ENCODE measurements at places on chromosomes 7 and 10.

- DNase-seq: no peak
Observed at GRCh38 chr10:4437791-4438190, 388.2 kb upstream of the AKR1E2 start.

GRCh38 chr10:688312-689120 is 952 bp downstream of the DIP2C start:
- DNase-seq: no peak

DNA sequence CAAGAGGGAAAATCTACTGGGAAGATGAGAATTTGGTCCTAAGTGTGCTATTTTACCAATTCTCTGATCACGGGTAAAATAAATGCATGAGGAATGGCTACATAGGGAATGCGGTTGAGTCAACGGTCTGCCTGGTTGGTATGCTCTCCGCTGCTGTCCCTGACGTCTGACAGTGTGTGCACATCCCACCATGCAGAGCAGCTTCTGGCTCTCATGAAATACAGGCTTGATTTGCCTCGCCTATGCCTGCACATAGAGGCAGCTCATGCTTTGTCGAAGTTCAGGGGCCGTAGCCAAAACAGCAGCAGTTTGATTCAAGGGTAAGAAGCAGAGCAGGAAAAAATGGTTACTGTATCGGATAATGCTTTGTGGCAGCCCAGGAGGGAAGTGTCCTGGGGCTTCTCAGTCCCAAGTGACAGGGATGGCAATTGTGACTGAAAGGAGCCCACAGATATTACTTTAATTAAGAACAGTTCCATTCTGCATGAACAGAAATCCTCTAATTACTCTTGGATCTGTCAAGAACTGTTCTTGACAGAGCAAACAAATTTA is 268.4 kb upstream of the SLC26A5 start:
- DNase-seq: no peak

- no peak for DNase-seq
Observed at GRCh38 chr7:35908331-35909216, 107.7 kb downstream of the SEPTIN7 start.

DNA sequence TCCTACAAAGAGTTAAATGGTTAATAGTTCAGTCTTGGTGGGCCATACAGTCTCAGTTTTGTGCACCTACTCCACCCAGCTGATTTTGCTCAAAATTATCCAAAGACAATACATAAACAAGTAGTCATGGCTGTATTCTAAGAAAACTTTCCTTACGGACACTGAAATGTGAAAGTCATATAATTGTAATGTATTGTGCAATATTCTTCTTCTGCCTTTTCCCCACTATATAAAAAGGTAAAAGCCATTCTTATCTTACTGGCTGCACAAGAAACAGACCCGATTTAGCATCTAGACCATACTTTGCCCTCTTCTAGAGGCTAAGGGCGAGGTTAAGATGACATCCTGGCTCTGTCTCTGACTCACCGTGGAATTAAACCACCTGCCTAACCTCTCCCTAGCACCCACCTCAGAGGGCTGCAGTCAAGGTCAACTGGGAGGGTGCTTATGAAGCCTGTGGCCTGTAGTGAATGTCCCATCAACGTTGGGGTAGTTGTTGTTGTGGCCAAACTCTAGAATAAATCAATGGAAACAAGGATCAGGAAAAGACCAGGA is 63.8 kb upstream of the DOCK1 start:
- DNase-seq: no peak

GRCh38 chr10:91573320-91573719 is 59.6 kb downstream of the PPP1R3C start:
- no peak for DNase-seq

GRCh38 chr10:95356190-95356955 is 65.6 kb upstream of the PDLIM1 start:
- no peak for DNase-seq

DNA sequence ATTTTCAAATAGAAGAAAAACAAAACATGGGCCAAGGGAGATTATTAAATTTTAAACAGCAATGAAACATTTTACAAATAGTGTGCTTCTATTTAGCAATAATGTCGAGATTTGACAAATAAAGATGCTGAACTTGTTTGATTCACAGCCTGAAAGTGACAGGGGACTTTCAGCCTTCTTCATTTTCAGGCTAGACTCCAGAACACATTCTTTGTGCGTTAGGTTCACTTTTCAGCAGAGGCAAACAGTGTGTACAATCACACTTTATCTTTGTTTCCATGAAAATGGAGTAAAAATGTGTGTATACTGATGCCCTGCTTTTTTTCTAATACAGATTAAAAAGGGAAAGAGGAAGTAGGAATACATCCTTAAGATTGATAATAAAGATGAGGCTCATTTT is 35.6 kb downstream of the FAM171A1 start:
- no peak for DNase-seq

Data from OCI-LY7 (cell line).